Activated CD8-positive, alpha-beta memory T cell treated with anti-CD3 and anti-CD28 coated beads for 48 hours (primary cell): ENCODE measurements at places on chromosomes 3 and 15.

- no peak for DNase-seq
Observed at GRCh38 chr3:99877031-99877579, 59.4 kb downstream of the CMSS1 start.

DNA sequence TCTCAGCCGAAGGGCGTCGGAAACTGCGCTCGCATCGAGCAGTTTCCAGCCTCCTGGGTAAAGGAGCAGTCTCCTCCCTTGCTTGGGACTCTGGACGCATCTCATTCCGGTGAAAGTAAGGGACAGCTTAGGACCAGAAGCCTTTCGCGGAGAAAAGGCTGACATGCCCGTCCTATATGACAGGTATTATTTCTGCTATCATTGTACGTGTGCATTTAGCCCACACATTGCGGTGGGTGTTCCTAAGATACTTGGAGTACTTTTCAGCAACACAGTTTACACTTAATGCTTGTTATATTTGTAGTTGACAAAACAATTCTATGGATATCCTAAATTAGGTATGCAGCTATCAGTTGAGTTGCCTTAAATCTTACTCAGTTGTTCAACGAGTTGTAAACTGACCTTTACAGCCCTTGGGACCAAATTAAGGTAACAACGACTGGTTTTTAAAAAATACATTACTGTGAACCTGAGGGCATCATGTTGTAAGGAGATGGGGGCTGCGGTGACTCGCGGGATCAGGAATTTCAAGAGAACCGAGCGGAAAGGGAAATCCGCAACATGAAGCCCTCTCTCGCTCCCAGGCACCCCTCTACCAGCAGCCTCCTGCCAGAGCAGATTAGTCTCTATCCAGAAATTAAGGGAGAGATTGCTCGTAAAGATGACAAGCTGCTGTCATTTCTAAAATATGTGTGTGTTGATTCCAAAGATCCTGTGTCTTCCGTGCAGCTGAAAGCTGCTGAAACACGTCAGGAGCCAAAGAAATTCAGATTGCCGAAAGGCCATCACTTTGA, 632 bp upstream of the COPS2 start:
- DNase-seq, result no peak

DNA sequence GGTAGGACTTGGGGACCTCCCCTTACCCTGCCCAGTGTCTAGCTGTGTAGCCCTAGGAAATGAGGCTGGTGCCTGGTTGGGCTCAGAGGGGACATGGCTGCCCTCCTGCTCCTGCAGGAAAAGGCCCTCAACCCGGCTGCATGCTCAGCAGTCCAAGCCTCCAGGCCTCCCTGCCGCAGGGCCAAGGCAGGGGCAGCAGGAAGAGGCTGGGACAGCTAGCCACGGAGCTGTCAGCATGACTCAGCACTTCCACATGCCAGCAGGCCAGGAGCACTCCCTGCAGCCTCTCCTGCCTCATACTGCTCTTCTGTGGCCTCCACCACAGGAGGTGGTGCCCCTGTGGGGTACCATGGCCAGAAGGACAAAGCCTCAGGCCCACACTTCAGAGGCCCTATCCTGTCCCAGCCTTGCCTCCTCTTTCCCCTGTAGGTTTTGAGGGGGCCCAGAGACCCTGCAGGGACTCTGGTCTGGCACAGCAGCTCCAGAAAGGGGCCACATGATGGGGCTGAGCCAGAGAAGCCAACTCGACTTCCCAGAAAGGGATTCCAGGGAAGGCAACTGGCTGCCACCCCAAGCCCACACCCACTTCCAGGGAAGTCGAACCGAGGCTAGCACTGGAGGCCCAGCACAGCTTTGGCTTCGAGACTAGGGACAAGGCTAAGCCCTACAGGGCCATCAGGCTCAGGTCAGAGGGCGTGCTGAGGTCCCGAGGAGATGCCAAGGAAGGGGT, 19.5 kb downstream of the TKT start:
- DNase-seq, result no peak

GRCh38 chr3:177624528-177625495, 427.5 kb upstream of the TBL1XR1 start:
- no peak for DNase-seq

- DNase-seq, result no peak
Observed at GRCh38 chr15:63226155-63226883, 36.9 kb downstream of the RAB8B start.
